Subcutaneous adipose tissue (tissue), 4 donors: ENCODE measurements at places on chromosomes 1 and 21. TPM values are rescaled to one million over a fixed set of nuclear protein-coding genes. Genes with fewer than 3 reads are reported as not detected.

Gene FLG2
- total RNA-seq: not detected

Gene SPAG17
- total RNA-seq: 0.82 TPM

Gene C4BPA
- not detected for total RNA-seq

Gene GLMN
- 6.4 TPM for total RNA-seq

Gene PTAFR
- total RNA-seq: 6.4 TPM

Gene S100A16
- 77.2 TPM for total RNA-seq

Gene TTC24
- total RNA-seq: not detected

Gene KRTAP23-1
- not detected for total RNA-seq

Gene ACTN2
- total RNA-seq: not detected

Gene NEGR1
- 42.9 TPM for total RNA-seq

Gene TNFRSF9
- not detected for total RNA-seq

Gene VHLL
- not detected for total RNA-seq

Gene LCE1A
- not detected for total RNA-seq

Gene LMX1A
- total RNA-seq: 0.33 TPM
